GM04504 (cell line): ENCODE measurements at places on chromosomes 1 and 21.

DNA sequence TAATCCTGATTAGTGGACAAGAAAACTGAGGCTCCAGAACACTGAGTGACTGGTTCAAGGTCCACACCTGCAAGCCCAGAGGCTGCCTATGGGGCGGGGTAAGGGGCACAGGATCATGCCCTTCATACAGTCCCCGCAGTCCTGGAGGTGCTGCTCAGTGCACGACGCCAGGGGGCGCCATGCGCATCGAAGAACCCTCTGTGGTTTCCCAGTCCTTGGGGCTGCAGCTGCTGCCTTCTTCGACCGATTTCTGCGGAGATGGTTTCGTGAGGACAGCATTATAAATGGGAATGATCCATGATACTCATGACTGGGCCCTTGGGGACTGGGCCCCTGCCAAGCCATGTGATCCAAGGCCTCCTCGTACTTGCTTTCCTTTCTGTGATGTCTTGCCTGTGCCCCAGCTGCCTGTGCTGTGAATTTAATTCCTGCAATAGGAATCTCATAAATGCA is 37.1 kb upstream of the ARHGEF10L start:
- peak; percentile 86 for DNase-seq

- peak; percentile 23 for DNase-seq
Observed at GRCh38 chr1:117735045-117735992, 129.5 kb downstream of the TENT5C start.

GRCh38 chr1:201653233-201653632 is 114.3 kb downstream of the NAV1 start:
- DNase-seq: no peak

DNA sequence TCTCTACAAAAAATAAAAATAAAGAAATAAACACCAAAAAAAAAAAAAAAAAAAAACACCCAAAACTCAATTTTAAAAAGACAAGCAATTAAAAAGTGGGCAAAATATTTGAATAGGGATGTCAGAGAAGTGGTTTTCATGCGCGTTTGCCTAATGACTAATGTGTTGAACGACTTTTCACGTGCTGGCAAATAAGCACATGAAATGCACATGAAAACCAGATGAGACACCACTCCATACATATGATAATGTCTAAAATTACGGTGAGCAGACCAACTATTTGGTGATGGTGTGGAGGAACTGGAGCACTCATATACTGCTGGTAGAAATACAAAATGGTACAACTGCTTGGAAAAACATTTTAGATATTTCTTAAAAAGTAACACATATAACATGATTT is 39.4 kb upstream of the UHMK1 start:
- peak; percentile 9 for DNase-seq

DNA sequence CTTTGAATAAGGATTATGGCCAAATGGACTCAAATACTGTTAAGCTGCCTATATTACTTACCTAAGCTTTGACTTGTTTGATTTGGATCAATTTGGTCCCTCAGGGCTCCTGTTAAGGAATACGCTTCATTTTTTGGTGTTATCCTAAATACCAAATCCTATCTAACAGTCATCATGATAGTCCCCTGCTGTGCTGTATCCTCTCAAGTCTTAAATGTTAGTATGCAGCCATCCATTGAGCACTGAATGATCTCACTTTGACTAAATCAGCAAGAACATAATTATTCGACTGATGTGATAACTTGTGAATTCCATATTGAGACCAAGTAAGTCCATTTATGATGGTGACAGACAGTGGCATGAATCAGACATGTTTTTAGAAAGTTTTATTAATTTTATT is 53.1 kb upstream of the ATF3 start:
- DNase-seq: no peak

GRCh38 chr1:107883562-107883961 is 81.4 kb downstream of the VAV3 start:
- no peak for DNase-seq

GRCh38 chr1:89941110-89941766 is 53.7 kb upstream of the ZNF326 start:
- no peak for DNase-seq

DNA sequence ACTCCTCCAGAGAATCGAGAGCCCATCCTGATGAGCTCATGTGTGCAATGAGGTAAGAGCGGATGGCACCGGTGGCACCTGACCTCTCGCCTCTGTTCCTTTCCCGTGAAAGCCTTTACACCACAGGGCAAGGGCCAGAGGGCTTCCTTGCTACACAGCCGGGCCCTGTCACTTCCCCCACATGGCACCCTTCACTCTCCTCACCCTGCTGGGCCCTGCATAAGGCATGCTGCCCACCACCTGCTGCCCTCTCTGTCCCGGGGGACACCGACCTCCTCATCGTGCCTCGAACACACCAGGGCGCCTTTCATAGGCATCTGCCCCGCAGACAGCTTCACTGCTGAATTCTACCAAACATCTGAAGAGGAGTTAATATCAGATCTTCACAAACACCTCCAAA is 45.1 kb upstream of the C1orf174 start:
- DNase-seq: no peak

DNA sequence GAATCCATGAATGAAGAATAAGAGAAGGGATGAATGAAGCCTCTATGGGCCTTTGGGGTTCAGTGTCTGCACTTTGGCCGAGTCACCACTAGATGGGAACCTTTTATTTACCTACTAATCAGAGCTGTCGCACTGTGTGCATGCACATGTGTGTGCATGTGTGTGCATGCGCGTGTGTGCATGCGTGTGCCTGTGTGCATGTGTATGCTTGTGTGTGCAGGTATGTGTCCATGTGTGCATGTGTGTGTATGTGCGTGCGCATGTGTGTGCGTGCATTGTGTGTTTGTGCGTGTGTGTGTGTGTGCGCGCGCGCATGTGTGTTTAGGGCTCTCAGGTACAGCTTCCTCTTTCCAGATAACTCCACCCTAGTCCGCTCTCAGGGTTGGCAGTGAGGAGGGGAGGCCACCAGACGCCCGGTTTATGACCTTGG is 20.4 kb upstream of the UBXN10 start:
- DNase-seq: no peak

DNA sequence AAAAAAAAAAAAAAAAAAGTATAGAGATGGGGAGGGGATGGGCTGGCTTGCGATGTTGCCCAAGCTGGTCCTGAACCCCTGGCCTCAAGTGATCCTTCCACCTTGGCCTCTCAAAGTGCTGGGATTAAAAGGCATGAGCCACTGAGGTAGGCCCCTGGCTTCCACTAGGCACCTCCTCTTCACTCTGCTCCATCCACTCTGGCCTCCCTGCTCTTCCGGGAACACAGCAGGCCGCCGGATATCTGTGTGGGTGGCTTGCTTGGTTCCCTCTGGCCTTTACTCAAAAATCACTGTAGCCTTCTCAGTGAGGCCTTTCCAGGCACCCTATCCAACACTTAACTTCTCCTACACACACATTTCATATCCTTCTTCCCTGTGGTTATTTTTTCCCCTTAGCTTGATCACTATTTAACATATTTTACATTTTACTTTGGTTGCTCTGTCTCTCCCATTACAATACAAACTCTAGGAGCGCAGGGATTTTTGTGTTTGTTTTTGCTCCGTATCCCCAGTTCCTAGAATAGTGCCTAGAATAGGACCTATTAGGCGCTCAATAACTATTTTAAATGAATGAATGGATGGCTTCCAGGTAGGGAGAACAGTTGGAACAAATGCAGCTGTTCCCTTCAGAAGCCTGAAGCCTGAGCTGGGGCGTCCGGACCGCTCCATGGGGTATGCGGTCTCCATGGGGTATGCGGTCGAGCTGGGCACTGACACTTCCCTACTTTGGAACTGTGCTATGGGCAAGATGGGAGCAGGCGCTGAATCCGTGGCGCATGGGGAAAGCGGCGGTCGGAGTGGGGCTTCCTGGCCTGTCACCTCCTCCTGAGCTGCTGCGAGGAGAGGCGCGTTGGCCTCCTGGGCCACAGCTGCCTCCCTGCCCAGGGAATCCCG is 46.7 kb downstream of the H3-3A start:
- no peak for DNase-seq

- DNase-seq: peak; percentile 69
Observed at GRCh38 chr1:12407050-12407961, 177.5 kb downstream of the VPS13D start.

DNA sequence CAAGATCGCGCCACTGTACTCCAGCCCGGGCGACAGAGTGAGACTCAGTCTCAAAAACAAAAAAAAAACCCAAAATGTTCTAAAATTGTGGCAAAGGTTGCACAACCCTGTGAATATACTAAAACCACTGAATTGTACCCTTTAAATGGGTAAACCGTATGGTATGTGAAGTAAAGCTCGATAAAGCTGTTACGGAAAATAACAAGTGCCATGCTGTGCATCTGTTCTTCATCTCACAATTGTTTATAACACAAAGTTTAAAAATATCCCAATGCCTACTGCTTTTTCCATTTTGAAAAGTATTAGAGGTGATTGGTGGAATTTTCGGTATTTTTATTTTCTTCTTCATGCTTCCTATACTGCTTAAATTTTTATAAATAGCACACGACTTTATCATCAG is 111.5 kb downstream of the ENAH start:
- DNase-seq: no peak

DNA sequence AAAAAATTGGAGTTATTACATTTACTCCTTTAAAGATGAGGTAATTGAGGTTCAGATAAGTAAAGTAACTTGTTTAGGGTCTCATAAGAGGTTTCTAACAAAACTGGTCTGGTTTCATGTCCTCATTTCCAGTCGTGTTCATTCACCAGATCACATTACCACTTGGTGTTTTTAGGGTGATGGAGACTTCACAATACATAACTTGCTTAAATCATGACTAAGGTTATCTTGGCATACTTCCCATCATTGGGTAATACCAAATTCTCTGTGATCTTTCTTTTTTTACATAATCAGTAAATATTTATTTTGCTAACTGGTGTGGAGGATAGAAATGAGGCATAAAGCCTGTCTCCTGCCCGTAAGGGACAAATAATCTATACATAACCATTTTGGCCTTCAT is 31.6 kb upstream of the RPTN start:
- DNase-seq: no peak

GRCh38 chr1:108190686-108191416 is 9.3 kb downstream of the SLC25A24 start:
- DNase-seq: no peak

- DNase-seq: no peak
Observed at GRCh38 chr1:166031932-166032571, 134.7 kb downstream of the FAM78B start.

DNA sequence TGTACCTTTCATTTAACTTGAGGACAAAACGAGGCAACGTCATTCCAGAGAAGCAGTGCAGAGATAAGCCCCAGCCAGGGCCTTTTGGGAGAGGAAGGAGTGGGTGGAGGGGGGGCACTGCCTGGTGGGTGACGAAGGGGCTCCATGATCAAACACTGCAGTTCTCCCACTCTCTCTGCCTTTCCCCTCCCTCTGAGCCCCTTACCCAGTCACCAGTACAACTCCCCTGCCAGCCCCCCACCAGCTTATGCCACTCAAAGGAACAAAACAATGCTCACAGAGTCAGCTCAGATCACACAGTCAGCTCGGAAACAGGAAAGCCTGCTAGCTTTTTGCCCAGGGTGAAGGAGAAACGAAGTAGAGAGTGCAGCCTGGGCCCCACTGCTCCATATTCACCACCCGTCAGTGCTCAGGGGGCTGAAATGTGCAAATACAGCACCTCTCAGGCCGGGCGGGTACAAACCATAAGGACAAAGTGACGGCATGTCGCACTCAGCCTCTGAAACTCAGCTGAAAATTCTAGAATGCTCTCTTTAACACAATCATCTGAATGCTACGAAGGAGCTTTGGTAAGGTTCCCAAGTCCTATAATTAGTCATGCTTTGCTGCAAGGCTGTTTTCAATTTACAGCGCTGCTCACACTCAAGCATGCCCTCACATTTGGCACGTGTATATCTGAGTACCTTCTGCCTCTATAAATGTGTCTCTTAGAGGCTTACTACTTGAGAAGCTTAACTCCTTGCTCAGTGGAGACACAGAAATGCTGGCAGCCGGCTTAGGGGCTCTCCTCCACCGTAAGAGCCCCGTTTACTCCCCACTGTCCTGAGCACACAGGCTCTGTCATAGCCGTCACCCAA is 65.8 kb upstream of the RAB4A start:
- DNase-seq: peak; percentile 82

DNA sequence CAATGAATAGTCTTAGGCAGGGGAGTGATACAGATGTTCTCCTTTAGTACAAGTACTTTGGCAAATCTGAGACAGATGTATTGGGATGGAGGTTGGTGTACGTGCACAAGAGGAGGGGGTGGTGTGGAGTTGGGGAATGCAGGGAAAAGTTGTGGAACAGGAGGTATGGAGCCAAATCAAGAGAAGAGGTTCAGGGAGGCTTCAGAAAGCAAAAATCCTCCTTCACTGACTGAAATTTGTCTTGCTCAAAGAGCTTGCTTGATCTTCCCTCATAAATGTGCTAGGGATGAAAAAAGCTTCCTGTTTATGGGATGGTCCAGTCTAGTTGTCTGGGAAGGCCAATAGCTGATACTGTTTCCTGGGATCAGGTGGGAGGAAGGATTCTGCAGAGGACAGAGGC is 5.8 kb downstream of the RNF19B start:
- DNase-seq: no peak

GRCh38 chr1:108644984-108645383 is 15.9 kb downstream of the HENMT1 start:
- DNase-seq: no peak

DNA sequence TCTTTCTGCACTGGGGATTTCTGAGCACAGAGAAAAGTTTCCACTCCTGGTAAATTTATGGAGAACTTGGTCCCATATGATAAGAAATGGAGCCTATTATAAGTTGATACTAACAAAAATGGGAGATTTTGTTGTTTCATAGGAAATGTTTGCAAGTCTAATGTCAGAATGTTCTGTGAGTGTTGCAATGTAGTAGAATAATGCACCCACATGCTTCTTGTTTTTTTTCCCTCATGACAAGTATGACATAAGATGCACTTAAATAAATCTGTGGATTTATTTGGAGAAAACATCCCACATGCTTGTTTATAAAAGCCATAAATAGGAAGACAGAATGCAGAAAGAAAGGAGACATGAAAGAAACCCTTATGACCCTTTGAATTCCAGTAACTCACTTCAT is 50.8 kb upstream of the KCNJ6 start:
- DNase-seq: no peak

GRCh38 chr1:15760520-15761211 is 2.1 kb downstream of the FBLIM1 start:
- peak; percentile 42 for DNase-seq

GRCh38 chr1:34156739-34157138 is 8.3 kb downstream of the CSMD2 start:
- DNase-seq: no peak

- DNase-seq: no peak
Observed at GRCh38 chr1:207811920-207812720, 60.3 kb downstream of the CD46 start.

- no peak for DNase-seq
Observed at GRCh38 chr1:159468321-159468720, 28.8 kb downstream of the OR10J1 start.

DNA sequence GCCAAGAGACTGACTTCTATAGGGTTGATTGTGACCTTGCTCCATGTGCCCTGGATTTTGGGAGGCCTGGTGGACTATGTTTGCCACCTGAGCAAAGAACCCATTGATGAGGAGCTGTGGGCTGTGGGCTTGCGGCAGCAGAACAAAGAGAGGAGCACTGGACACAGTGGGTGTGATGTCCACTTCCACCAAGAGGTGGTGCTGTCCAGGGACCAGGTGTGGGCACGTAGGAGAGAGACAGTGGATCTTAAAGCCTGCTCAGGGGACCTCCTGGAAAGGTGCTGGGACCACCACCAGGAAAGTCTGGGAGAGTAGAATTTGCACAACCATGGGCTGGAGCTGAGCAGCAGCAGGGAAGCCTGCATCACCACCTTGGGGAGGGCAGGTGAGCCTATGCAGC is 106.7 kb upstream of the ETS2 start:
- DNase-seq: no peak
